ENCODE measurements at places on chromosomes 6 and 20.
A peak's percentile ranks its signal among the peaks of the same experiment; 100 is the strongest.

GRCh38 chr6:31763619-31763940 lies 1.1 kb downstream of the SAPCD1 start:
- DNase-seq = no peak

DNA sequence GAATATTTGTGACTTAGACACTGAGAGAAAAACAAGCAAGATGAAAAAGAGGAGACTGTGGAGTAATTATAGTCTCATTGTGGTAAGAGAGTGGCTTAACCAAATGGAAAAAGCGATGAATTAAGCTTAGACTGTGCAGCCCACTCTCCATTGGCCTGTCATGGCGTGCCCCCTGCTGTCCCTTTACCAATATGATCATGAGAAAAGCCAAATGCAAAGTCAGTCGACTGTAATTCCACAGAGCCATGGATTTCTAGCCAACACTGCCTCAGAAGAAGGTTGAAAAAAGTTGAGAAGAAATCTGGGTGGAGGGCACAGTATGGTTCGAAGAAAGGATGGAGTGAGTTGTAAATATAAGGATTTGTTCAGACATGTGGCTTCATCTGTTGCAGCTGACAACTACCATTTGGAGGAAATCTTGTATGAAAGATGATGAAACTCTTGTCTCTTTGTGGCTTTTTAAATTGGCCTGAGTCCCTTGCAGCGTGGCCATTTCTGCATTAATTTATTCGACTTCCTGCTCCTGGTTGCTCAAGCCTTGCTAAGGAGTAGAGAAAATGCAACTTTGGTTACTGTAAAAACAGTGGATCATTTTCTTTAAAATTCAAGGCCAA lies 251.4 kb downstream of the DOK5 start:
- DNase-seq = no peak

DNA sequence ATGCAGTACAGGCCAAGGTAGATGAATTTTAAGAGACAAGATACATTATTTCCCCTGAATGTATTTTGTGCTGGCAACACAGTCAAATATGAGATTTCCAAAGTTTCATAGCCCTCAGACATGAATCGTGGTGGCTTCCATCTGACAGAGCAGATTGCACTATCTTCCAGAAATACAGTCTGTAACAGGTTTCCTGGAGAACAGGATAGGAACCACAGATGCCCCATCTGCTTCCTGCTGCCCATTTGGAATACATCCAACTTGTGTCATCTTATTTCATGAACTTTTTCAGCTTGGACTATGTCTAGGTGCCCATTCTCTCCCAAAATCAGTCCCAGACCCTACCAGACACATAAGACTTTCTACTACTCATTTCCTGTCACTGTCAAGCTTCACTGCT lies 426.0 kb downstream of the KIF16B start:
- no peak for DNase-seq

DNA sequence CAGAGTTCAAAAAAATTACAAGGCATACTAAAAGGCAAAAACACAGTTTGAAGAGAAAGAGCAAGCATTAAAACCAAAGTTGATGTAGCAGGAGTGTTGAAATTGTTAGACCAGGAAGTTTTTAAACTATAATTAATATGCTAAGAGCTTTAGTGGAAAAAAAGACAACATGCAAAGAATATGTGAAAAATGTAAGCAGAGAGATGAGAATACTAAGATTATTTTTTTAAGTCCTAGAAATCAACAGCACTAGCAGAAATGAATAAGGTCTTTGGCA lies 192.6 kb downstream of the ERMARD start:
- DNase-seq = no peak

DNA sequence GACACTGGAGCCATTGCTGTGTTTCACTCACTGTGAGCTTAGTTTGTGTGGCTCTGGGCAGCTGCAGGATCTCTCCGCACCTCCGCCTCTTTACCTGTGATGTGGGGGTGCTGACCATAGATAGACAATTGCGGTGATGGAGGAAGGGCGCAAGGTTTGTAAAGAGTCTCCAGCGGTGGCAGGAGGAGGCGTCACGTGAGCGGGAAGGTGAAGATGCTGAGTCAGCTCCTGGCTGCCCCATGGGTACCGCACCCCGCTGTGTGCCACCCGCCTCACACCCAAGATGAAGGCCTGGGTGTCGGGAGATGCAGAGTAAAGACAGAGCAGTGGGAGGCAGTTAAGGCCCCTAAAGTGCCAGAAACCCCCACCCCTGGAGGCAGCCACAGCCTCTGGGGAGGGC lies 9.0 kb upstream of the KCNQ2 start:
- no peak for DNase-seq

- DNase-seq = no peak
These were observed 182.7 kb upstream of the SALL4 start for GRCh38 chr20:51985013-51985415.

DNA sequence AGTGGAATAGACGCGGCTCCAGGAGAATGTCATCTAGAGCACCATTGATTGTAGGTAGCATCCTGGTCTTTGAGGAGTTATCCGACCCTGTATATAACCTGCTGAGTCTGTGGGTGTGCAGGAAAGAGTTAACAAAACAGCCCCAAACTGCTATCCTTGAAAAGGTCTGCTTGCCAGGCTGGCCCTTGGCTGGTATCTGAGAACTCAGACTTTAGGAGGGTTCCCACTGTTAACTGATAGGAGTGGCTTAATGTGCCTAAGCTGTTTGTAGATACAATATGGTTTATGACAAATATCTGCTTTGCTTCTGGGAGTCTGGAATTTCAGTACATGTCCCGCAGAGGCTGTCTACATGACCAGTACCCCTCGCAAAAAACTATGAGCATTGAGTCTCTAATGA lies 27.6 kb upstream of the MCUR1 start:
- no peak for DNase-seq

DNA sequence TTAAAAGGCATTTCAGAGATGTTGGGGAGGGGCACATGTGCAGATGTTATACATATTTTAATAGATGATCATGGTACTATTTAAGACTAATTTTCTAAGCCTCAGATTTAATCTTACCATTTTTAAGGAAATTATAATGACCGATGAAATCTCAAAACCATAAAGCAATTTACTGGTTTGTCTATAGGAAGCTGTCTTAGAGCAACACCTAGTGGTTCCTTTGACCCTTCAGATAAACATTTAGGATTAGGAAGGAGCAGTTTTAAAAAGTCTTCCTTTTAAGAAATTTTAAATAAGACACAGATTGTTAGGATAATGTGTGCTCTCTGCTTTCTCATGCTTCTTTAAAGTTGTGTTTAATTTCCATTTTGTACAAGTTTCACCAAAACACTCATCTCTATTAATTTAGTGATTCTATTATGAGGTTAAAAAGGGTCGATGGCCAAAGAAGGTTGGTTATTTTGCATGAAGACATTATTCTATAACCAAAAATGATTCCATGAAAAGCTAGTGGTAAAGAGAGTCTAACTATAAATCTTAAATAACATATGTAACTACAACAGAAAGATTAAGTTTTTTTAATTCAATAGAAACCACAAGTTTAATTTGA lies 376.4 kb downstream of the HACE1 start:
- DNase-seq = no peak

GRCh38 chr6:12595161-12595811 lies 121.3 kb upstream of the PHACTR1 start:
- no peak for DNase-seq

DNA sequence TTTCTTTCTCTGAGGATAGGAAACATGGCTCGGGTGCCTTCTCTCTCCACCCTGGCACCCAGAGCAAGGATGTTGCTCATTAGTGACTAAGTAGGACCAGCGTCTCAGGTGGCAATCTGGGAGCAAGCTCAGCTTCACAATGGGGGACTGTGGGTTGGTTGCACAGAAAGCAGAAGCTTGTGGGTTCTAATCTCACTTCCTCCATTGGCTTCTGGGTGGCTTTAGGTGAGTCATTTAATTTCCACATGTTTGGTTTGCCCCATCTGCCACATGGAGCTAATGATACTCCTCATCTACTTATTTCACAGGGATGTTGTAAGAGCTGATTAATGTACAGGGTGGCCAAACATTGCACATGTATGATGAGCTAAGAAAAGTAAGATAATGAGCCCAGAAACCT lies 54.8 kb upstream of the AKIRIN2 start:
- DNase-seq = no peak

- DNase-seq = no peak
These were observed 65.5 kb upstream of the BTBD3 start for GRCh38 chr20:11852189-11852588.

GRCh38 chr6:36204068-36204753 lies 7.7 kb downstream of the BRPF3 start:
- DNase-seq = peak; percentile 24

- no peak for DNase-seq
These were observed 31.8 kb downstream of the RNASET2 start for GRCh38 chr6:166924531-166924930.

GRCh38 chr6:102761872-102762271 lies 1368.4 kb downstream of the GRIK2 start:
- no peak for DNase-seq

DNA sequence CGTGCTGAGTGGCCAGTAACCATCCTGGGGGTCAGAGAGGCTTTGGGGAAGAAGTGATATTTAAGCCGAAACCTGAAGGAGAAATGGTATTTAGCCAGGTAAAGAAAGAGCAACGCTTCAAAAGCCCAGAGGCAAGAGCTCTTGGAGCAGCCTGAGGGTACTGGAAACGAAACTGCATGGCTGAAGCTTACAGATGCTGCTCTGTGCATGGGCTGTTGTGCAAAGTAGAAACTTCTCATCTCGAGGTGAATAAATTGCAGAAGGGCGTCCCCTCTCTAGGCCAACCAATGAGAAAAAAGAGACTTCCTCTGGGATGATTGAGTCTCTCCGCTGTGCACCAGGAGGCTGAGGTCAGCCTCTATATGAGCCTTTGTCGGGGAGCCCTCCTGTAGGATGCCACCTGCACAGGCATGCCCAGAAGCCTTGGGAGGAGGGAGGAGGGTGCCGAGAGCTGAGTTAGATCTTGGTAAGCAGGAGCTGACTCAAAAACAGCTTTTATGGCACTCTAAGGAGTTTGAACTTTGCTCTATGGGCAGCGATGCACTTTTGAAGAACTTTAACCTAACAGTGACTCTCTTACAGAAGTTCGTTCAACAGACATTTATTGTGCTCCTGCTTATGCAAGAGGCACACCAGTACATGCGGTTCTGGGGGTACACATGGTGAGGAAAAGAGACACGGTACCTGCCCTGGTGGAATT lies 61.6 kb upstream of the EDN1 start:
- DNase-seq = no peak

GRCh38 chr6:168456907-168457652 lies 16.1 kb downstream of the SMOC2 start:
- DNase-seq = no peak

DNA sequence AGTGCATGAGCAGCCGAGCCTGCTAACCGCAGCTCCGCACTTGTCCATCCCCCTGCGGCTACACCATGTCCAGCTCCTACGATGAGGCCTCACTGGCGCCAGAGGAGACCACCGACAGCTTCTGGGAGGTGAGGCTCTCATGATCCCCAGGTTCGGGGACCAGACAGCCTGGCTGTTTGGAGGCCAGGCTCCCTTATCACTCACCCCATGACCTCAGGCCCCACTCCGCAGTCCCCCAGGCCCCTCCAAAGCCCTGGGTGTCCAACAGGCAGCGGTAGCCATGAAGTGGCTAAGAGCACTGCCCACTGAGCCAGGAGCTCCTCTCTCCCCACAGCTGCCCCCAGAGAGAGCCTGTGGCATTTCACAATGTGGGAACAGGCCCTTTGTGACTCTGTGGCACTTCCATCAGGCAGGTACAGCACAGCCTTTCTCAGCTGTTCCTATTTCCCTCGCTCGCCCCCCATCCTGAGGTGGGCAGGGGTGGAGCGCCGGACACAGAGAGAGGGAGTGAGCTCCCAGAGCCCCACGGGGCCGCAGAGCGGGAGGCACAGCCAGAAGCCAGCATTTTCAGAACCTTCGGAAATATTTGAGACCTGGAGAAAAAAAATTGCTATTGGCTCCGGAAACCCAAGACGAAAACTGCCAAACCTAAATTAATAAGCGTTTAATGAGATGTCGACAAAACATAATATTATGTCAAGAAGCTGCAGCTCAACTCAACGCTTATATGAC lies 29.7 kb downstream of the SPDEF start:
- no peak for DNase-seq

DNA sequence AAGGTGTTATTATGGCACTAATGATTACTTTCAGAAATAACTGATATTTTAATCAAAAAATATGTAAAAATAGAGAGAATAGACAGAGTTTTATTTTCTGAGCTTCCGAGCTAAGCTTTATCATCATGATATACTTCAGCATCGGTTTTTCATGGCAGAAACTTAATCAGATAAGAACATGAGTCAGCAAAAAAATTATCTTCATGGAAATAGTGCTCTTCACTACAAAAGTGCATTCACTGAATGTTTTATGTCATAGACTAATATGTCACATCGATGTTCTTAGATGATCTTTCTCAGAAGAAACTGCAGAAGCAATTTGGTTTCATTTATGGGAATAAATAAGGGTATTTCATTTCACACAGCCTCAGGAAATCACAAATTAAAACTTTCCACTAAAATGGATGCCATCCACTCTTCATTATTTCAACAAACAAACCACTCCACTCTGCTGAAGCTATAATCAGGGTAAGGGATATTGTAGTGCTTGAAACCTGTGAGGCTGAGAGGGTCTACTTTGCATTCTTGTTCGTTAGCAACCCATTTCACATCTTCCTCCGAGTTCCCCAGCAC lies 10.2 kb upstream of the MAP3K7 start:
- no peak for DNase-seq

DNA sequence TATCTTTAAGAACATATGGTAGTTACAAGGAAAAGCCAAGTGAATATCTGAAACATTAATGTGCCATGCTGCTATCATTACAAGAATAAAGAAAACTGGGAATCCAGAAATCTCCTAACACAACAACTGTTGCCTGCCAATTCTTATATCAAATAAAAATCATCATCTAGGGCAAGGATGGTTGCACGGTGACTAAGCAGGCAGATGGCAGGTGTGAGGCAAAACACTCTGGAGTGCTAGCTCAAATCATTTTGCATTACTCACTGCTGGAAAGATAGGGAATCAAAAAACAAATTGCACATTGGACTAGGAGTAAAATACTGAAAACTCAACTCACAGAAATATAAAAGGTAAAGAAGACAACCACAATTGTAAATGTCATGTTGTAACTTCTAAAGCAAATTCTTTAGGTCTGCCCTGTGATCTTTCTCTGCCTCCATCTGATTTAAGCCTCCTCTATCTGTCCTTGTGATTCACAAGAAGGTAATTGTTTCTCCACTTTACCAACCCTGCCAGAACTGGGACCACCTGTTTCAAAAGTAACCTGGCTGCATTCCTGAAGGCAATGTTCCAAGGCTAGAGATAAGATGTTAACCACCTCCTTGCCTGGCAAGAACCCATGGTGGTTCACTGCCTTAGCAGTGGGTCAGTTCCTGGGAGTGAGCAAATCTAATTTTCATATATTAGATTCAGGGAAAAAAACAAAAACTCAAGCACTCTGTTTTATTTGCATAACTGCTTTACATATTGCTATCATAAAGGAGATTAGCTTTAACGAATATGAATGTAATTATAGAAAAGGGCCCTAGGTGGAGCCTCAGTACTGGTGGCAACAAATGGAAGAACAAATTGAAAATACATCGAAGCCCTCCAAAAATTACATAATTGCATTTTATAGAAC lies 33.1 kb upstream of the LCA5 start:
- no peak for DNase-seq

Measured in stimulated activated CD8-positive, alpha-beta memory T cell treated with anti-CD3 and anti-CD28 coated beads, Interleukin-2, amount 100 ng/mL, for 1 hour (primary cell).